HuH-7.5 (cell line): ENCODE measurements at places on chromosomes 6 and 20.

DNA sequence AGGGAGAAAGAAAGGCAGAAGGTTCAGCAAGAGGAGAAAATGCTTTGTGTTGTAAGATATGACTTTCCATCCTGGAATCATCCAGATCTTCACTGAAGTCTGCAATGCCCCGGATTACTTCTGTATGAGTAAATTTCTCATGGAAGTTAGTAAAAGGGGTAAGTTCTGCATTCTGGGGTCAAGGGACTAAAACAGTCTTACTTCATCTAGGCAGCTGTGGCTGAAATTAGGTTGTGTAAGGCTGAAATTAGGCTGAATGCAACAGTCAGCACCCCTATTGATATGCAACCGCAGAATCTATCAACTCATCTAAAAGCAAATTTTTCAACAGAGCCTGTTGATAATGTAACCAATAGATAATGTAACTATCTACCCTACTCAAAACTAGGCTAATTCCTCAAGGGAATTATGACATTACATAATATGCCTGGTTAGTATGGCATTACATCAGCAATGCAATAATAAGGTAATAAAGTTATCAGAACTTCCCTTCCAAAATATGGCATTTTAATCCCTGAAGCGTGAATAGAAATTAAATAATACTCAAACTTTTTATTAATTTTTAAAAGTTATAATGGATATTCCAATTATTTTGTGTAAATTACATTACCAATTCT is 671.7 kb upstream of the CITED2 start:
- DNase-seq: no peak

GRCh38 chr6:110322874-110323242 is 35.3 kb downstream of the METTL24 start:
- DNase-seq: no peak

GRCh38 chr6:144027932-144028587 is 20.0 kb upstream of the PLAGL1 start:
- no peak for DNase-seq

- no peak for DNase-seq
These were observed 57.6 kb downstream of the NOL4L start for GRCh38 chr20:32527447-32528055.

GRCh38 chr6:31204751-31205145 is 34.3 kb upstream of the POU5F1 start:
- no peak for DNase-seq

GRCh38 chr20:347317-347639 is 367 bp downstream of the NRSN2 start:
- DNase-seq: no peak

DNA sequence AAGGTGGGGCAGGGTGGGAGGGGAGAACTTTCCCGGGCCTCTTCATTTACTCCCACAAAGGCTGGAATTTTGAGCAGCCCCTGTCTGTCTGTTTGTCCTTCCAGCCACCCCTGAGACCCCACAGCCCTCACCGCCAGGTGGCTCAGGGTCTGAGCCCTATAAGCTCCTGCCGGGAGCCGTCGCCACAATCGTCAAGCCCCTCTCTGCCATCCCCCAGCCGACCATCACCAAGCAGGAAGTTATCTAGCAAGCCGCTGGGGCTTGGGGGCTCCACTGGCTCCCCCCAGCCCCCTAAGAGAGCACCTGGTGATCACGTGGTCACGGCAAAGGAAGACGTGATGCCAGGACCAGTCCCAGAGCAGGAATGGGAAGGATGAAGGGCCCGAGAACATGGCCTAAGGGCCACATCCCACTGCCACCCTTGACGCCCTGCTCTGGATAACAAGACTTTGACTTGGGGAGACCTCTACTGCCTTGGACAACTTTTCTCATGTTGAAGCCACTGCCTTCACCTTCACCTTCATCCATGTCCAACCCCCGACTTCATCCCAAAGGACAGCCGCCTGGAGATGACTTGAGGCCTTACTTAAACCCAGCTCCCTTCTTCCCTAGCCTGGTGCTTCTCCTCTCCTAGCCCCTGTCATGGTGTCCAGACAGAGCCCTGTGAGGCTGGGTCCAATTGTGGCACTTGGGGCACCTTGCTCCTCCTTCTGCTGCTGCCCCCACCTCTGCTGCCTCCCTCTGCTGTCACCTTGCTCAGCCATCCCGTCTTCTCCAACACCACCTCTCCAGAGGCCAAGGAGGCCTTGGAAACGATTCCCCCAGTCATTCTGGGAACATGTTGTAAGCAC is 46.0 kb upstream of the TTPAL start:
- DNase-seq: no peak

- no peak for DNase-seq
These were observed 904 bp downstream of the B3GALT4 start for GRCh38 chr6:33277663-33278391.

GRCh38 chr20:53195876-53196610 is 223.9 kb downstream of the TSHZ2 start:
- DNase-seq: no peak

- DNase-seq: no peak
These were observed 760 bp upstream of the IBTK start for GRCh38 chr6:82248273-82248735.

- DNase-seq: no peak
These were observed 150.1 kb downstream of the FARS2 start for GRCh38 chr6:5411414-5411813.

GRCh38 chr20:62227591-62227976 is 7.5 kb upstream of the HRH3 start:
- DNase-seq: no peak

GRCh38 chr20:36866164-36866563 is 9.8 kb upstream of the TLDC2 start:
- DNase-seq: no peak

- DNase-seq: no peak
These were observed 175.6 kb upstream of the RNF24 start for GRCh38 chr20:4190792-4191519.

DNA sequence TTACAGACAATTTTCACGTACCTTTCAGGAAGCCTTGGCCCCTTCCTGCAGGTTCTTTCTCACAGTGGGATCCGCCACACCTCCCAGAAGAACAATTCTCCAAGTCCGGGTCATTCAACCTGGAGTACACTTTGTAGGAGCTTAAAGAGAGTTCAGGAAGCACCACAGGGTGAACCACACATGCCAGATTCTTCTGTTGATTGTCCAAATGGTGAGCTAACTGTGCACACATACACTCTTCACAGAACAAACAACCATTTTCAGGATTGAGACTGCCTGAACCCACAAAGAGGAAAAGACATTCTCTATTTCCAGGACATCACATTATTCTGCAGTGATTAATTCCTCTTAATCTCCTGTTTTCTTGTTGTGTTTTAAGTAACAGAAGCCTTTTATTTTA is 51.0 kb downstream of the SCGN start:
- DNase-seq: peak; percentile 14

GRCh38 chr20:11716239-11716944 is 201.3 kb upstream of the BTBD3 start:
- DNase-seq: peak; percentile 18

GRCh38 chr6:111872401-111873177 is 663 bp downstream of the FYN start:
- DNase-seq: peak; percentile 33

DNA sequence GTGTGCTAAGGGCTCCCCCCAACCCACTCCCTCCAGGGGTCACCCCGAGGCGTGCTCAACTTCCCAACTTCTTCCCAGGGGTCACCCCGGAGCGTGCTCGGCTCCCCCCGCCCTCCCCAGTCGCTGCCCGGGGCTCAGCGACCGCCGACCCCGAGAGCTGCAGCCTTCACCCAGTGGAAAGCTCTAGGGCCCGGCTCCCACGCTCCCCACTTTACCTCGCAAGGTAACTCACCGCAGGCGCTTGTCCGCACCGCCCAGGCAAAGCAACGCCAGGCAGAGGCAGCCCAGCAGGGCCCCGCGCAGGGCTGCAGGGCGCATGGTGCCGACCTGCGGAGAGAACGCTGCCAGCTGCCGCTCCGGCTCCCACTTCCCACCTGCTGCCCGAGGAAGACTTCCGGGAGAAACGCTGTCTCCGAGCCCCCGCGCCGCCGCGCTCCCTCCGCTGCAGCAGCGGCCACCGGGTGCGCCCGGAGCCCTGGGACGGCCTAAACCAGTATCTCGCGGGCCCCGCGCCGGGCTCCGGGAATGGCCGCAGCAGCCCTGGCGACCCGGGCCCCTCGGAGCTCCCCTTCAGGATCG is 396 bp downstream of the RNASET2 start:
- peak; percentile 46 for DNase-seq

DNA sequence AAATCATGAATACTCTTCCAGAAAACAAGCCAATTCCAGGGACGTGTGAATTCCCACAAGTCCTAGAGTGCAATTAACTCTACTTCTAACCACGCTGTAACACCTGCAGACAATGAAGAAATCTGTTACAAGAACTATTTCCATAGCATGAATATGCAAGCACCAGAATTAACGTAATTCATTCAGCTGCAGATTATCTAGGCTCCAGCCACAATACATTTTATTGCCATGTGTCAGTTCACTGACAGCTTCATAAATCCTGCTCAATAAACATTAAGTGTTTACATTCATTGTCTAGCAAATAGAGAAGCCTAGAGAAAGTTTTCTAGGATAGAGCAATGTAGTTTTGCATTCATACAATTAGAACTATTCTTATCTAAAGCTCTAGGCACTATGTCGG is 1348.5 kb downstream of the GRIK2 start:
- DNase-seq: no peak

GRCh38 chr6:16635810-16636602 is 125.3 kb downstream of the ATXN1 start:
- no peak for DNase-seq

DNA sequence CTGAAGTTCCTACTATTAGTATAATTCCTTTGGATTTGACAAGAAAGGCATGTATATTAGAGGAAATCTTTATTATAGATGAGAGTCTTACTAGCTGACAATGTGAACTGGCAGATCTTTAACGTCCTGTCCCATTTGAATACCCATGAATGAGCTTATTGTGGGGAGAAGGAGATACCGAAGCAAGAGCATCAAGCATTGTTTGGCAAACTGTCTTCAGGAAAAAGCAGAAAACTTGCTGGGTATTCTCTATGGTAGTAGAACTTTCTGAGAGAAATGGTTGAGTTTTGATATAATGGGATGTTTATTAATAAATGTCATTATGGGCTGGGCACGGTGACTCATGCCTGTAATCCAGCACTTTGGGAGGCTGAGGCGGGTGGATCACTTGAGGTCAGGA is 18.3 kb downstream of the RSPO3 start:
- DNase-seq: no peak

GRCh38 chr6:6751266-6751596 is 162.7 kb downstream of the LY86 start:
- DNase-seq: no peak

GRCh38 chr6:25389471-25389870 is 110.3 kb downstream of the CARMIL1 start:
- no peak for DNase-seq

DNA sequence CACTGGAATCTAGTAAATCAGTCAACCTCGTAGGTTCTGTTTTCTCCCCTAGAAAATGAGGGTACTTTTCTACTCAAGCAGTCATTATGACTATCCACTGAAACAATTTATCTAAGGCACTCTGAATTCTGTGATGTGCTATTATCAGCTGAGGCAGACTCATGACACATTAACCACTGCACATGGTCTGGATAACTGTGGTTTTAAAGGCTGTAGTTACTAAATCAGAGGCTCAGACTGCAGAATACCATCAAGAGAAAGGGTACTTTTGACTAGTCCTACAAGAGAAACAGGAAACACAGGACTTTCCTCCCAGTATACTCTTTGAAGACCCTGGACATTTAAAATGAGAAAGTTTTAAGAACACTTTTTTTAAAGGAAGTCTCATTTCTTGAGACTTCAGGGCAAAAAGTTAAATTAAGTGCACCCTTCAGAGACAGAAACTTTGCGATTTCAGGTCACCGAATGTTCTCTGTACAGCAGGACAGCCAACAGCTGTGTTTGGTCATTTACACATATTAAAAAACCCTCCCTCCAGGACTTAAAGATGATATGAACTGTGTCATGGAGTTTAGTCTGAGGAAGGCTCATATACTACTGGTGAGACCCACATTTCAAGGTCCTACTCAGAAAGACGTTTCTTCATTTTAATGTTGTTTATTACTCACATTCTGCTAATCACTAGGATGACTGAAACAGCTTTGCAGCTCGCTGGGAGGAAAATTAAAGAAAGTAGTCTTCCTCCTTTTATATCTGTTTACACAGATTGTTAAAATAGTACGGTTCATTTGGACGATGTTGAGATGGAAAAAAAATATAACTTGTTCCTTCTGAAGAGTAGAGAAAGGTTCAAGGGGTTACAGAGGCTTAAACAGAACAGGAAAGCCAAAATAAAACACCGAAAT is 19.9 kb downstream of the ATXN1 start:
- DNase-seq: no peak

DNA sequence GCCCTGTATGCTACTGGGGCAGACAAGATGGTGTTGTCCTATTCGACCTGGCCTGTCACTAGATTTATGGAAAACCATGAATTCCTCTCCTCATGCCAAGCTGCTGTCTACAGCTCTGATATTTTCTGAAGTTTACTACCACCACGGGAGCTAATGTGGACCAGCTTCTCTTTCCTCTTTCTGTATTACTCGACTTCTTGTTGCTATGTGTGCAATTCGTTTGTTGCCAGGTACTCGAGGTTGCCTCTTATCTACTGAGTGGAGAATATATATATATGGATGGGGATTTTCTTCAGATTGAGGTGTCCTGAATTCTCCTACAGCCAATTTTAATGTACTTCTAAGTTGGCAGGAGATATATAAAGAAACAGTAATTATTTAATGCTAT is 34.7 kb downstream of the MAN1A1 start:
- DNase-seq: no peak

DNA sequence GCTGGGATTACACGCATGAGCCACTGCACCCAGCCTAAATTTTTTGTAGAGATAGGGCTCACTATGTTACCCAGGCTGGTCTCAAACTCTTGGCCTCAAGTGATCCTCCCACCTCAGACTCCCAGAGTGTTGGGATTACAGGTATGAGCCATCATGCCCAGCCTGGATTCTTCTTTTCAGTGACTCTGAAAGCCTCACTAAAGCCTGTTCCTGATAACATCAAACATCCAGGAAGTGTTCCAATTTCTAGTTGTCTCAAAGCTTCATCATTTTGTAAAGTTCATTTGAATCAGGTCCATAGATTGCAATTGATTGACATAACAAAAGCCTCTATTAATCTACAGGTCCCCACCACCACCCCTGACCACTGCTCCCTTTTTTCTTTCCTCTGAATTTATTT is 29.2 kb upstream of the CHMP4B start:
- DNase-seq: no peak
